ENCODE measurements at places on chromosomes 13 and 19. TPM values are rescaled to one million over a fixed set of nuclear protein-coding genes. Genes with fewer than 3 reads are reported as not detected.

- no peak for DNase-seq
These were observed 29.2 kb downstream of the TUBA3C start for GRCh38 chr13:19152403-19152802.

DNA sequence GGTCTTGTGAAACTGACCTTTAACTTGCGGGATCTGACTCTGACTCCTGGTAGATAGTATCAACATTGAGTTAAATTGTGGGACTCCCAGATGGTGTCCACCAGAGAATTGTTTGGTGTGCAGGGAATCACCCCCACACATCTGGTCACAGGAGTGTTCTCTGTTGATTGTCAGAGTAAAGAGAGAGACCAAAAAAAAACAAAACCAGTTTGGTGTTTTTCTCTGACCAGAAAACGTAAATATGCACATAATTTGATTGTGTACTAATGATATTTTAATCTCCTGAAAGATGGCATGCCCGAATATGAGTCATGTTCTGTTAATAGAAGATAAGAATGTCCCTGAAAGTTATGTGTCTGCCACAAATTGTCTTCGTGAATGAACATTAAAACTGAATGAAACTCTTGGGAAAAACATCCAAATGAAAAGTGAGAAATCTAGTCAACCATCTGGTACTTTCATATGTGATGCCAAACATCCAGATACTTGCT lies 118.5 kb upstream of the GPC6 start:
- DNase-seq: no peak

DNA sequence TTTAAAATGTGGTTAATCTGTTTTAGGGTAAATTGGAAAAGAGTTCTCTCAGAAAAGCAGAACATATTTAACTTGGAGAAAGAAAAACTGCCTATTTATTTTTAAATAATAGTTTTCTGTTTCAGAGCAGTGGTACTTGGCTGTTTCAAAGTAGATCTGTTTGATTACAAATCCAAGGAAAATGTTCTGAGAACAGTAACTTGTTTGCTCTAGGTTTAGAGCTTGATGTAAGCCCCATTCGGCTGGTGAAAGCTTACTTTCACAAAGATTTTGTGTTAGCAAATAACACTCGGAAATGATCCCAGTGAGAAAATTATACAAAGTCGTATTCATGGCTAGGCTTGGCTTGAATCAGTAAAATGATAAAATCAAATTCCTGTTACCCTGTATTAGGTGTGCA lies 395.8 kb upstream of the GPC6 start:
- no peak for DNase-seq

- no peak for DNase-seq
These were observed 278.4 kb upstream of the DACH1 start for GRCh38 chr13:72145383-72145782.

DNA sequence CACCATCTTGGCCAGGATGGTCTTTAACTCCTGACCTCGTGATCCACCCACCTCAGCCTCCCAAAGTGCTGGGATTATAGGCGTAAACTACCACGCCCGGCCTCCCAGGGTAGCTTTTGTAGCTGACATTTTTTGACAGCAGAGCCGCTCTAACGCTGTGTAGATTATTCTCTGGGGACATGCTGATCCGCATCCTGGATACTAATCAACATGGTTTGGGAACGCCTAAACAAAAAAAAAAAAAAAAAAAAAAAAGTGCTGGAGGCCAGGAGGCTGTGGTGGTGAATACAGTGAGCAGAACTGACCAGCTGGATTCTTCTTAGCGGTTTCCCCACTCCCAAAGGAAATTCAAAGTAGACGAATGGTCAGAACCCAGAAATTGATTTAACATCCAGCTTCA lies 5.1 kb downstream of the LONP1 start:
- DNase-seq: no peak

The ZNF415 gene
- total RNA-seq: 4.9 TPM

The ZNF813 gene
- total RNA-seq: 3.6 TPM

The STXBP2 gene
- 166 TPM for total RNA-seq

The CYP2A7 gene
- 0.37 TPM for total RNA-seq

DNA sequence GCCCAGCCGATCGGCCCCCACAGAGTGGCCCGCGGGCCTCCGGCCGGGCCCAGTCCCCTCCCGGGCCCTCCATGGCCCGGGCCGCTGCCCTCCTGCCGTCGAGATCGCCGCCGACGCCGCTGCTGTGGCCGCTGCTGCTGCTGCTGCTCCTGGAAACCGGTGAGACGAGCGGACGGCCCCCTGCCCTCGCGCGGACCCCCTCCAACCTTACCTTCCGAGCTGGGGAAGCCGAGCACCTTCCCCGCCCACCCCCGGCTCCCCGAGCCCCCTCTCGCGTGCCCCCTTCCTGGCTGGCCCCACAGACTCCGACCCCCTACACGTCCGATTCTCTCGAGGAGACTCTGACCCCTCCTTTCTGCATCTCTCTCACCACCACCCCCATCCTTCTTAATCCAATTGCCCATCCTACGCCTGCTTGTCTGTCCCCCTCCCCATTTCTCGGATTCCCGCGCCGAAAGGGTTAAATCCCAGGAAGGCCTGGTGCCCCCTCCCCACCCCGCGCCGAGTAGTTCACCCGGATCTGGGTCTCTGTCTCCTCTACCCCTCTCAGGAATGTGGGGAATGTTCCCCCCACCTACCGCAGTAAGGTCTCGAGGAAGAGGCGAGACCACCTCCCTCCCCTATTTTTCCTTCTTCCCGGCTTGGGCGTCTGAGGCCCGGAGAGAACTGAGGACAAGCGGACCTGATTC lies 502 bp downstream of the NECTIN2 start:
- DNase-seq: peak; percentile 62

The LILRA1 gene
- total RNA-seq: 0.50 TPM

- no peak for DNase-seq
These were observed 2.7 kb downstream of the PIAS4 start for GRCh38 chr19:4009990-4010807.

Measured in colonic mucosa (tissue), 4 donors.